Stimulated activated CD8-positive, alpha-beta memory T cell treated with anti-CD3 and anti-CD28 coated beads, Interleukin-12 subunit alpha, Interleukin-12 subunit beta, amount 100 ng/mL, for 4 hours (primary cell): ENCODE measurements at places on chromosomes 1 and 21.

DNA sequence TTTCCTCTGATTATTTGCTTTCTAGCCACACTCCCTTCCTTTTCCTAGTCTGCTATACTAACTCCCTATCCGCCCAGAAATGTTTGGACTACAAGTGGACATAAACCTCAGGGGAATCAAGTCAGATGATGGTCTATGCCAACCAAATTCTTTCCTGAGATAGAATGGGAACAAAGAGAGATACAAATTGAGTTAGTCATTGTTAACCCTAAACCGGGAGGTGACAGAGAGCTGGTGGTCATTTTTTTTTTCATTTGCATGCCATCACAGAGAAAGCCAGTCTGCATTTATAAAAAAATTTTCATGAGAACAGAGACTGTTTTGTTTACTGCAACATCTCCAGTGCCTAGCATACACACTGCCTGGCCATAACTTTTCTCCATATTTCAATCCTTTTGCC is 35.0 kb downstream of the MYSM1 start:
- no peak for DNase-seq

GRCh38 chr1:84853741-84854721 is 39.0 kb downstream of the LPAR3 start:
- DNase-seq, result no peak

DNA sequence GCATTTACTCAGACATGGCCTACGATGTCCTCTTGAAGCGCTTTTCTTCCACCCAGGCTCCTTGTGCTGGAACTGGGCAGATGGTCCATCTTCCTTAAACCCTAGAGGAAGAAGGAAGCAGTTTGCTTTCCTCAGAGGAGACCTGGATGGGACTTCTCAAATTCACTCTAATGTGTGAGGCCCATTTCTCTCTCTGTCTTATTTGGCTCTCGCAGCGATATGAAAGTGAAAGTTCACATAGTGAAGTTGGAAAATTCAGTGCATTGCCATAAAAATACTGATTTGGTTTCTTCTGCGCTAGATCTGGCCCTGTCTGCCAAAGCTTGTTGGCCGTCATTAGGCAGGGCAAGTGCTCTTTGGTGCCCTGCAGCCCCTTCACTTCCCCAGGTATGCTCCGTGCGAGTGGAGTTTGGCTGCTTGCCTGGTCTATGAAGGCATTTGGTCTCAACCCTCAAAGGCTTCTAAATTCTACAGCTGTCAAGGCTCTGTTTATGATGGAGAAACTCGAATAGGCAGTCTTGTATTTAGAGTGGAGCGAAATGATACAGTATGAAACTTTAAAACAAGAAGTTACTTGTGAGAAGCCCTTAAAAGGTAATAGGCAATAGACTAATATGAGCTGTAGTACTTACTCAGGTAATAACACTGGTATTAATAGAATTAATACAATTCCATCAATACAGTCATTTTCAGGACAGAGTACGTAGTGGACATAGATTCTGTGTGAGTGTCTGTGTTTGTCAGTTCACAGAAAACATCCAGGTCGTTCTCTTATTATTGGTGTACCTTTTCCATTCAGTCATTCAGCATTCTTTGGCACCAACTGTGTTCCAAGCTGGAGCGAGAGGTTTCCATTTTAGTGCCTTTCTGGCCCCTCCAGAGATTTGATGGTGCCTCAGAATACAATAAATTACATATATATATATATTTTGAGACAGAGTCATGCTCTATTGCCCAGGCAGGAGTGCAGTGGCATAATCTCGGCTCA is 20.5 kb downstream of the SZRD1 start:
- DNase-seq, result no peak

- no peak for DNase-seq
Observed at GRCh38 chr1:229896306-229896705, 170.7 kb upstream of the GALNT2 start.

GRCh38 chr1:246954126-246954525 is 22.4 kb upstream of the AHCTF1 start:
- no peak for DNase-seq

GRCh38 chr1:66282343-66282852 is 251.6 kb upstream of the SGIP1 start:
- peak; percentile 27 for DNase-seq

GRCh38 chr1:117636637-117637425 is 31.0 kb downstream of the TENT5C start:
- no peak for DNase-seq
